ENCODE measurements at places on chromosomes 7 and 10.

DNA sequence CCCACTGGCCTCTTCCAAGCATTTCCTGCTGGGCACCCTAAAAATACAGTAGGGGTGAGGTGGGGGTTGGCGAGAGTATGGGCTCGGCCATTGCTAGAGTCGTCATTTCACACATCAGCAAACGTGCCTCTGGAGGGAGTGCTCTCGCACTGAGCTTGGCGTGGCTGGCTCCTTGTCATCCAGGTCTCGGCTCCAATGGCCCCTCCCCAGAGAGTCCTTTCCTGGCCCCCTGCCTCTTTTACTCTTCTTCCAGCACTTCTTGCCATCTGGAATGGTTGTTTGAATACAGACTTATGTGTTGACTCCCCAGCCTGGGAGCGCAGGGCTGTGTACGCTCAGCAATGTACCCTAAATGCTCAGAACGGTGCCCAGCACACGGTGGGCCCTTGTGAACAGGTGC is 18.8 kb downstream of the UNC5B start:
- DNase-seq, result no peak

DNA sequence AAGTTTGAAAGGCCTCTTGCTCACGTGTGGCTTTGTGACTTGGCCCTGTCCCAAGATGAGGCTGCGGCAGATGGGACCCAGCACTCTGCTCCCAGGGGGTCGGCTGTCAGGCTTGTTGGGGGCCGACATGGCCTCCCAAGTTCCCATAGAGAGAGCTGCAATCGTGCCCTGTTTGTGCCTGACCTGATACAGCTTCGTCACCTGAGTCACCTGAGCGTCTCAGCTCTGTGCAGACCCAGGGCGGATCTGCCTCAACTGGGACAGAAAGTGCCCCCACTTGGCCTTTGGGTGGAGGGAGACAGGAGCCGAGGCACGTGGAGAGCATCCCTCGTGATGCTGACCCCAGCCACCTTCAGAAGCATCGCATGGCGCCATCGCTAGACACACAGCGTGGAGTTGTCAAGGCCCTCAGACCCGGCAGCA is 21.7 kb downstream of the PAPOLB start:
- no peak for DNase-seq

- DNase-seq, result no peak
Observed at GRCh38 chr10:3943695-3944257, 158.8 kb upstream of the KLF6 start.

DNA sequence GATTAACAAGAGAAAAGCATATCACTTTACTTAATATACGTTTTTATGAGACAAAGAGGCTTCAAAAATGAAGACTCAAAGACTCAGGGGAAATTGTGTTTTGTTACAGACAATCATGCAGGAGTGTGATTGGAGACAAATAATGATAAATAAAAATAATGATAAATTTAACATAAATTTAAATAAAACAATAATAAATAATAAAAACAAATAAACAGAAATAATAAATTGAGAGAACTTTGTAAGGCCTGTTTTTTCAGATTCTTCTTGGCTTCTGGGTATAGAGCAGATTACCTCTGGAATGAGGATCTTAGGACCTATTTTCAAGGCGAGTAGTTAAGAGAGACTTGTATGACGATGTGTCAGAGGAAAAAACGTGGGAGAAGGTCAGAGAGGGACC is 271.4 kb upstream of the POT1 start:
- no peak for DNase-seq

GRCh38 chr10:124366825-124367224 is 51.9 kb downstream of the OAT start:
- no peak for DNase-seq

- no peak for DNase-seq
Observed at GRCh38 chr7:34747867-34748727, 90.1 kb downstream of the NPSR1 start.

DNA sequence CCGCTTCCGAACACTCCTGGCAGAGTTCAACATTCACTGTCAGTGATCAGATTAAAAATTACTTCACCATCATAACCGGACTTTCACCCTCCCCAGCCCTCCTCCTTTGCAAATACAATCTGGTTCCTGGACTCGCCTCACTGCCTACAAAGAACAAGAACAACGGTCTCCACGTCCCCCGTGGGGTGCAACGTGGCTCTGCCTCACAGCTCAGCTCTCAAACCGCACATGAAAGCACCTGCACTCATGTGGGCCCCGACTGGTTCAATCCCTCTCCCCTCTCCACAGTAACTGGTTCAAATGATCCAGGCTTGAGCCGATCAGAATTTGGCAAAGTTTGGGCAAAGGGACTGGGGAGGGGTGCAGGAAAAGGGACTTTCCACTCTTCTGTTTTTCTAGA is 21.0 kb downstream of the ASB13 start:
- DNase-seq, result no peak

GRCh38 chr7:135385209-135385608 is 124.7 kb downstream of the CNOT4 start:
- no peak for DNase-seq

GRCh38 chr7:78585980-78586379 is 787.4 kb downstream of the PHTF2 start:
- DNase-seq, result no peak

DNA sequence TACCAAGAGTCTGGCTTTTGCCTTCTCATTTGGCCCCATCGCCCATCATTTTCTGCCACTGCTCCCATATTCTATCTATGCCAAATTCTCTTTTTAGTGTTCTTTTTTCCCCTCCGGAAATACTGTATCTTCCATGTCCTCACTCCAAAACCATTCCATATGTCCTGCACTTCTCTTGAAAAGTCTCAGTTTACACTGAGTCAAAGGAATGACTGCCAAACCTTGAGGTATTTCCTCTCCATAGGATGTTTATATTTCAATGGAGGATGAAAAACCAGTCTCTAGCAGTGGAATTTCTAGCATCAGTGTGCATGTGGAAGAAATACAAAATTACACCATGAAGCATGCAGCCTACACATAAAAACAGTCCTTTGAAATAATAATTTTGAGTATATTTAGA is 121.4 kb upstream of the PHYHIPL start:
- DNase-seq, result no peak

DNA sequence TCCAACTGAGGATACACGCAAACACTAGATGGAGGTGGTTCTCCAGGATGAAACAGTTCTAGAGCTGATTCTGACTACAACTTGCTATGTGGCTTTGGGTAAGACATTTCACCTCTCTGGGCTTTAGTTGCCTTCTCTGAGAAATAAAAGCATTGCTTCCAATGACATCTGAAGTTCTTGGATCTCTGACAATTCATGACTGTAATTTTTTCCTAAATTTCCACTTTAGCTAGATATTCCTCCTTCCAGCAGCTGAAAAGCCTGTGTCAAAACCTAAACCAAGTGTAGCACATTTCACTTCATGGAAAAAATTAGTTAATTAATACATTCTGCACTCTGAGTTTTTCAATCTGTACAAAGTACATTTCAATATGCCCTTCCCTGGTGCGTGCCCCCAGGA is 50.0 kb upstream of the ANK3 start:
- DNase-seq, result no peak

GRCh38 chr7:494259-494687 is 25.4 kb downstream of the PDGFA start:
- no peak for DNase-seq

DNA sequence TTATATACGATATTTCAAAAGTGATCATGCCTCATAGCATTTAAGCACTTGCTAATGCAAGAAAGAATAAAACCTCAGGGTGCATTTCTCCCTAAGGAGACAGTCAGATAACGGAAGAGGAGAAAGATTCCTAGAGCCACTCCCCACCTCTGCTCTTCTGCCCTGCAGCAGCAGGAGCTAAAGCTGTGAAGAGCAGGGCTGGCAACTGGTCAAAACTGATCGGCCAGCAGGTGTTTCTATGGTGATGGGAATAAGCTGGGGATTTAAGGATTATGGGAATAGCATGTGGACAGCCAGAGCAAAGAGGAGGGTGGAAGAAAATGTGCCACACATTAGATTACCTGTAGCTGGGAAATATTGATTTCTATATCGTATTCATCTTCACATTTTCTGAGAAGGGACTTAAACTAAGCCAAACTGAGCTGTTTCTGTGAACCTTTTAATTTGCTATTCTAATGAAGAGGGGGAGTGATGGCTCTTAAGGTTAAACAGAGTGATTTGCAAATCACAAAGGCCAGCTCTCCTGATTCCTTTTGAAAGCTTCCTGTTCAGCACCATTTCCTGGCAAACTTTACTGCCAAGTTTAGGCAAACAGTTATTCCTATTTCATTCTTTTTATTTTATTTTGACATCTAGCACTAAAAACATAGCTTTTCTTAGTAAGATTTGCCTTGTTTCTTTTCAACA is 268.9 kb upstream of the PFKP start:
- DNase-seq, result no peak

GRCh38 chr7:118029826-118030422 is 154.0 kb upstream of the LSM8 start:
- no peak for DNase-seq

DNA sequence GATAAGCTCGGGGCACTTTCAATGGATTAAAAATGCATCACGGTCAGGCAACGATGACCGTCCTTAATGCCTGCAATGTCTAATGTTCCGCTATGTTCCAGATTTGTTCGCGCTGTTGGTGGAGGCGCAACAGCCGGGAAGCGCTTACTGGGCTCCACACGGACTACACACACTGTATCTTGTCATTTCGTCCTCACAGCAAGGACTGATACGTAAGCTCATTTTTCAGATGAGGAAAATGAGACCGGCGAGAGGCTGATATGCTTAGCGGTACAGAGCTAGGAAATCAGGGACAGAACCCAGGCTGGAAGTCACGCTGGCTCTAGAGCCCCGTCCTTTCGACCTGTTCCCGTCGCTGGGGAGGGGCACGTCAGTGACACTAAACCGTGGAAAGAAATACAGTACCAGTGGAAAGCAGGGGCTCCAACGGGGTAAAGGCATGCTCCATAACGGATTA is 670 bp downstream of the TPK1 start:
- no peak for DNase-seq

GRCh38 chr10:29508554-29509244 is 126.1 kb downstream of the SVIL start:
- DNase-seq, result no peak

DNA sequence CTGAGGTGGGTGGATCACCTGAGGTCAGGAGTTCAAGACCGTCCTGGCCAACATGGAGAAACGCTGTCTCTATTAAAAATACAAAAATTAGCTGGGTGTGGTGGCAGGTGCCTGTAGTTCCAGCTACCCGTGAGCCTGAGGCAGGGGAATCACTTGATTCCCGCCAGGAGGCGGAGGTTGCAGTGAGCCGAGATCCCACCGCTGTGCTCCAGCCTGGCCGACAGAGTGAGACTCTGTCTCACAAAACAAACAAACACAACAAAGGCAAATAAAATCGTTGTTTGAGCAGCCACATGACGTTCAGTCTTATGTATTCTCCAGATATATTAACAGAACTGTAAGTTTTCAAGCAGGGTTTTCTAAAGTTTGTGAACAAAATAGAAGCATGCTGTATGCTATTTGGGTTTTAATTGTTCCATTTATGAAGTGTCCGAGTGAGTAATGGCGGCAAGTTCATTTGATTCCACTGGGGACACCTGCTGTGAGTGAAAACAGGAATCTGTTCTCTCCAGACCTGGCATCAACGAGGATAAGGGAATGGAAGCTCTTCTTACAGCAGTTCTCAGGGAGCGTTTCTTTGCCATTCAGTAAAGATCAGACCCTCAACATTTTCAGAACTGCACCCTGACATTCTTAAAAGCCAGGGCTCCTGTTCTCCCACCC is 122.5 kb upstream of the PITRM1 start:
- no peak for DNase-seq

- no peak for DNase-seq
Observed at GRCh38 chr10:26858707-26859034, 2.1 kb downstream of the ABI1 start.

DNA sequence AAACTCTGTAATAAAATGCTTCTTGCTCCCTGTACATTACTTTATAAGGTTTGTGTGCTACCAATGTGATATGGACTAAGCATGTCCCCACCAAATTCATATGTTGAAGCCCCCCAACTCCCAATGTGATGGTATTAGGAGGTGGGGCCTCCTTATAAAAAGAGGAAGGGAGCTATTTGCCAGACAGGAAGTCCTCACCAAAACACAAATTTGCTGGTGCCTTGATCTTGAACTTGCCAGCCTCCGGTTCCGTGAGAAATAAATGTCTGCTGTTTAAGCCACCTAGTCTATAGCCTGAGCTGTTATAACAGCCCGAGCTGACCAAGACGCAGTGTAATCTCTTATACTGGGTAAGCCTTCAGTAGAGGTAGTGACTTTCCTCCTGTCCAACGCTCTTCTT is 114.5 kb downstream of the INHBA start:
- no peak for DNase-seq

Measured in stimulated activated CD8-positive, alpha-beta memory T cell treated with anti-CD3 and anti-CD28 coated beads, Interleukin-4, amount 100 ng/mL, for 1 hour (primary cell).